Ascending aorta (tissue), 2 donors: ENCODE measurements at places on chromosomes 5 and 9. TPM values are rescaled to one million over a fixed set of nuclear protein-coding genes. Genes with fewer than 3 reads are reported as not detected.

NSG2 gene
- total RNA-seq = not detected

DNAH5 gene
- total RNA-seq = under 0.01 TPM

TBC1D13 gene
- total RNA-seq = 19.8 TPM

C5orf52 gene
- not detected for total RNA-seq

CDH9 gene
- not detected for total RNA-seq
